ENCODE measurements at places on chromosomes 16 and 17. TPM values are rescaled to one million over a fixed set of nuclear protein-coding genes. Genes with fewer than 3 reads are reported as not detected.

- DNase-seq, result no peak
- no peaks in the 10 kb centered on the region for H3K4me1 ChIP-seq
- no peaks in the 10 kb centered on the region for H3K27me3 ChIP-seq
- no peak overlapping the region for H3K4me3 ChIP-seq
Observed at GRCh38 chr16:86983621-86984020, 333.6 kb downstream of the C16orf95 start.

DNA sequence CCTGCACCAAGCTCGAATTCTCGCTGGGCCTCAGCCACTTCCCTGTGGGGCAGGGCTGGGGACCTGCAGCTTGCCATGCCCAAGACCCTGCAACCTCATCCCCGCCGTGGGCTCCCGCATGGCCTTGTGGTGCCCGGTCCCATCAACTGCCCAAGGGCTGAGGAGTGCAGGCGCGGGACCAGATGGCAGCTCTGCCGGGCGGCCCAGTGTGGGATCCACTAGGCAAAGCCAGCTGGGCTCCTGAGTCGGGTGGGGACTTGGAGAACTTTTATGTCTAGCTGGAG, 408.6 kb downstream of the UTP18 start:
- H3K4me1 ChIP-seq, result no peaks in the 10 kb centered on the region
- H3K27ac ChIP-seq, result no peak overlapping the region
- H3K4me3 ChIP-seq, result no peak overlapping the region
- no peaks in the 10 kb centered on the region for H3K27me3 ChIP-seq

DNA sequence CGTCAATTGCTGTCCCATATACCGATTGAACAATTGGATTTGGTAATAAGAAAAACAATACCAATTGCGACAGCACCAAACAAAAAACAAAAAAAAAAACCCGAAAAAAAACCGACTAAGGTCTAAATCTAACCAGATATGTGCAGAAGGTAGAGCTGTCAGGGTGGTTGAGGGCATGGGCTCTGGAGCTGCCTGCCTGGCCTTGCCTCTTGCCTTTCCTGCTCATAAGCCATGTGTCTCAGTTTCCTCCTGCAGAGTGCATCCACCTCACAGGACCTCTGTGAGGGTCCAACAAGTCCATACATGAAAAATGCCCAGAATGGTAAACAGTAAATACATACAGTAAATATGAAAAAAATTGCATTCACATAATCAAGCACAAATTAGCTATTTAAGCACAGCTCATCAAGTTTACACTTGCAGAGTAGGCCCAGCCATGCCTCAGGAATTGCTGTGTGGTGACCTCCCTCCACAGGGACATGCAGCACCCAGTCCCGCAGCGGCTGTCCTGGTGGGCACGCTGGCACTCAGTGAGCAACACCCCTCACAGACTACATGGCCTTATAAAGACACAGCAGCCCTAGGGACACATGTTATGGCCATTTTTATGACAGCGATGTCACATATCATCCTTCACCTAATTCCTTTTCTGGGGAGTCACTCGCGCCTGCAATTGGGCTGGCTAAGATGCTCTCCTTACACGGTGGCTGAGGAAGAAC, 17.9 kb downstream of the TBC1D28 start:
- H3K4me3 ChIP-seq, result no peak overlapping the region
- no peaks in the 10 kb centered on the region for H3K36me3 ChIP-seq
- DNase-seq, result no peak
- no peaks in the 10 kb centered on the region for H3K27me3 ChIP-seq

DNA sequence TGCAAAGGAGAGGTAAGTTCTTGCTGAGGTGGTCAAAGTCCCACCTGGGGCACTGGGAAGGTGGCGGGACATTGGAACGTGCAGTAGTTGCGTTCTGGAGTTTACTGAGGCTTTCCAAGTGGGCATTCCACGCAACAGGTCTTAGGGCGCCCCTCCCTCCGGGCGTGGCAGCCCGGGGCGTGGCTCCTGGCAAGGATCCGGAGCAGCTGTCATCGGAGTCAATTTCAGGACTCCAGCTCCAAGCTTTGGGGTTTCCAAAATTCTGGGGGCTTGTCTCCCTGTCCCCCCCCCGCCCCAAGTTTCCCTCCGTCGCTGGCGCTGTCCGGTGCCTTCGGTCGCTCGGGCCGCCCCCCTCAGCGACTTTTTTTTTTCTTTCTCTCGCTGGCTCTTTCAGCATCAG, 43.1 kb upstream of the AMZ2 start:
- DNase-seq, result no peak
- H3K36me3 ChIP-seq, result no peaks in the 10 kb centered on the region
- H3K27me3 ChIP-seq, result peaks cover 10% of the 10 kb centered on the region
- H3K27ac ChIP-seq, result no peak overlapping the region
- peak overlapping the region; percentile 65 for H3K4me3 ChIP-seq

DNA sequence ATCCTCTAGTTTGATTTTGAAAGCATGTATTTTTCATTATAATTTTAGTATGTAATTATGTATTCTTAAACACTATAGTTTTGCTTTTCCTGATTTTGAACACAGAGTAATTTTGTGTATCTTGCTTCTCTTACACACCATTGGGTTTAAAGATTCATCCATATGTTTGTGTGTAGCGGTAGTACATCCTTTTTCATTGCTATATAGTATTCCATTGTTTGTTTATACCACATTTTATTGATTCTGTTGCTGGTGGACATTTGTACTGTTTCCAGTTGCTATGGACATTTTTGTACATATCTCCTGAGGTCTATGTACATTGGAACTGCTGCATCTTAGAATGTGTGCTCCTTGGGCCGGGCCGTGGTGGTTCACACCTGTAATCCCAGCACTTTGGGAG, 20.5 kb upstream of the LASP1NB start:
- DNase-seq, result no peak
- H3K27ac ChIP-seq, result no peak overlapping the region

DNA sequence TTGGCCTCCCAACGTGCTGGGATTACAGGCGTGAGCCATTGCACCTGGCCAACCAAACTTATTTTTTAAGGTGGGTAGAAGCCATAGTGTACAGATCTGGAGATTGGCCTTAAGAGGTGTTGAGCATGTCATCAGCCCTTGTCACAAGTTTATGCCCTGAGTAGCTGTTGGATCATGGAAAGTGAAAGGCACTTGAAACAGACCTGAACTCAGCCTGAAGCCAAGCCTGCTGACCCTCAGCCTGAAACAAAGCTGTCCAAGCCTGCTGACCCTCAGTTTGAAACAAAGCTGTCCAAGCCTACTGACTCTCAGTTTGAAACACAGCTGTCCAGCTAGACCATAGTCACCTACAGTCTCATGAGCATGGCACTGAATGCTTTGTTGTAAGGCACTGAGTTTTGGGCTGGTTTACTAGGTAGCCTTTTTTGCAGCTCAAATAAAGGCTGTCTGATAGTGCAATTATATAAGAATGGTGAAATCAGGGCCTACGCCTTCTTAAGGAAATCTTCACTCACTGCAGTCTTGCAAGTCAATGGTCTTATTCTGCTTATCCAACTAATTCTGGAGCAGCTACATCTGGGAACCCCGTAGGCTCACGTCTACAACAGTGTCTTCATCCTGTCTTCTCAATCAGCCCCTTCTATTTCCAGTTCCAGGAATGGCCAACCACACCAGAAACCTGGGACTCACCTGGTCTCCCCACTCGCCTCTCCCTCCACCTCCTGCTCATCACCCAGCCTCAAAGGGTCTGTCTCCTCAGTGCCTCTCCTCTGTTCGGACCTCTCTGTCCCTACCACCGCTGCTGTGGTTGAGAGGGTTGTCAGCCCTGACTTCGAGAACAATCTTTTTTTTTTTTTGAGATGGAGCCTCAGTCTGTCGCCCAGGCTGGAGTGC, 2.9 kb upstream of the NPIPB15 start:
- no peak for DNase-seq
- H3K27ac ChIP-seq, result no peak overlapping the region
- no peaks in the 10 kb centered on the region for H3K27me3 ChIP-seq
- no peaks in the 10 kb centered on the region for H3K4me1 ChIP-seq
- no peaks in the 10 kb centered on the region for H3K36me3 ChIP-seq
- no peak overlapping the region for H3K4me3 ChIP-seq

- no peaks in the 10 kb centered on the region for H3K27me3 ChIP-seq
- no peaks in the 10 kb centered on the region for H3K36me3 ChIP-seq
- no peak overlapping the region for H3K27ac ChIP-seq
Observed at GRCh38 chr16:80441935-80442334, 98.9 kb upstream of the DYNLRB2 start.

- H3K36me3 ChIP-seq, result no peaks in the 10 kb centered on the region
- H3K4me3 ChIP-seq, result no peak overlapping the region
- no peaks in the 10 kb centered on the region for H3K27me3 ChIP-seq
- no peak overlapping the region for H3K27ac ChIP-seq
- H3K4me1 ChIP-seq, result no peaks in the 10 kb centered on the region
Observed at GRCh38 chr16:66026211-66026610, 340.3 kb upstream of the CDH5 start.

DNA sequence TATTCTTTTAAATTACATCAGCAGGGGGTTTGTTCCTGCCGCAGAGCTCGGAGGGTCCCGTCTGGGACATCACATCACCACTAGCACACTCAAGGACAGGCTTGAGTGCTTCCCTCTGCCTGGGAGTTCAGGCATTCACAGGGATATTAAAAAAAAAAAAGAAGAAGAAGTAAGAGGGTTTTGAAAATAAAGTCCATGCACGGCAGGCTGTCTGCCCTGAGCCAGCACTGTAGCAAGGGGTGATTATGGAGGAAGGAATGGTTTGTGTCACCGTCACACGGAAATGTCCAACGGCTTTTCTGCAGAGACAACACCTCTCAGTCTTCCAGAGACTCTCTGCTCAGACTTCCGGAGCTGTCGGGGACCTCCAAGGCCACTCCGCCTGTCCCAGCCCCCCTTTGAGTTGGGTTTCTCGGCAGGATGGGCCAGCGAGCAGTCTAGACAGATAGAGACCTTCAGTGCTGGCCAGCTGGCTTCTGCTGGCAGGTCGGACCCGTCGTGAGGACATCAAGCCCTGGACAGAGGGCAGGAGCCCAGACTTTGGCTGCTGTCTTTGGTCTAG, 33.6 kb downstream of the MEOX1 start:
- no peaks in the 10 kb centered on the region for H3K4me1 ChIP-seq
- no peak for DNase-seq
- H3K36me3 ChIP-seq, result no peaks in the 10 kb centered on the region
- no peak overlapping the region for H3K4me3 ChIP-seq

The TOM1L1 gene
- 67.3 TPM for total RNA-seq

The NPIPA5 gene
- 2.4 TPM for total RNA-seq

The STX1B gene
- total RNA-seq, result 0.52 TPM

The PYY gene
- total RNA-seq, result 73.8 TPM

The FAM171A2 gene
- total RNA-seq, result 0.64 TPM

The KRT25 gene
- not detected for total RNA-seq

The C16orf54 gene
- 1.7 TPM for total RNA-seq

Data from colonic mucosa (tissue), 4 donors.